Cerebellar nuclear complex (tissue), 1 donor: ENCODE measurements at places on chromosomes 4 and X.

- DNase-seq, result no peak
Measured at GRCh38 chrX:74292808-74293123, 11.2 kb upstream of the ZCCHC13 start.

GRCh38 chr4:56077676-56078075, 128.9 kb downstream of the CEP135 start:
- DNase-seq, result no peak

DNA sequence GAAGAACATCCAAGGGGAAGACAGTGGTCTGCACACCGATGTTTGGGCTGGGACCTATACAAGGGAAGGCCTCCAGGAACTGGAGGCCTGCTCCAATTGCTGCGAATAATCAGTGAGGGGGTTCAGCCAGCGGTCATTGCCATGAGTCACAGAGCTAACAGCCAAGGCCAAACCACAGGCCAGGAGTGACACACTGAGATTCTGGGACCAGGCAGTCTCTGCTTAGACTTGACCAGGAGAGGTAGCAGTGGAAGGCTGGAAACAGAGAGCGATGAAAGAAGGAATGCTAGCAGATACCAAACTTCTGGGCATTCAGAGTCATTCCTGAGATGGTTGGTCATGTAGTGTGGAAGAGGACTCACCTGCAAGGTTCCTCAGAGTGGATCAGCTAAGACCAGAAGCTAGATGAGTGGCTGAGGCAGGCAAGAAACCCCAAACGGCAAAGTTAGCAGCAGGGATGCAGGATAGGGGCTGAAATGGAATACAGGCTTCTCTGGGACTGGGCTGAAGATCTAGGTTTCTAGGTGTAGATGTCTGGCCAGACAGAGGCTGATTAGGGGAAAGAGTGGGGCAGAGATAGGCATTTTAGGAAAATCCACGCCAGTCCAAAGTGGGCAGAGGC, 54.7 kb downstream of the CNGA2 start:
- no peak for DNase-seq

- no peak for DNase-seq
Measured at GRCh38 chr4:140049849-140050637, 103.9 kb downstream of the MAML3 start.

- DNase-seq, result no peak
Measured at GRCh38 chrX:15366506-15367352, 17.5 kb downstream of the VEGFD start.

- DNase-seq, result no peak
Measured at GRCh38 chr4:134905061-134905460, 703.5 kb upstream of the PABPC4L start.

DNA sequence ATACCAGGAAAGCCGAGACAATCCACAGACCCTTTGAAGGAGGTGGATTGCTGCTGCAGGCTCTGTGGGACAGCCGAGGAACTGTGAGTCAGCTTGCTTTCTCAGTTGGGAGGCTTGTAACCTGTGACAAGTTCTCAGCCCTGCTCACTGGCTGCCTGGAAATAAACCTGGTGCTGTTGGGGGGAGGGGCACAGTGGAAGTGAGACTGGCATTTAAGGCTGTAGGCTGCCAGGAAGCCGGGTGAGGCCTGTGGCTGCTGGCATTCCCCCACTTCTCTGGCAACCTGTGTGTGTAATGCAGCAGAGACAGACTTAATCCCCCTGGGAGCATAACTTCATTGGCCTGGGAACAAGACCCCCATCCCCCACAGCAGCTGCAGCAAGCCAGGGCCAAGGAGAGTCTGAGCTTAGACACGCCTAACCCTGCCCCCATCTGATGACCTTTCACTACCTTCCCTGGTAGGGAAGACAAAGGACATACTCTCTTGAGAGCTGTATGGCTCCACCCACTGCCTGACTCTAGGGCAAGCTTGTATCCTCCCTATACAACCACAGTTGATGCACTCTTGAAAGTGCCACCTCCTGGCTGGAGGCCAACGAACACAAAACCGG, 64.1 kb downstream of the ALPK1 start:
- DNase-seq, result no peak

- no peak for DNase-seq
Measured at GRCh38 chrX:107776649-107777535, 641 bp upstream of the NCBP2L start.

DNA sequence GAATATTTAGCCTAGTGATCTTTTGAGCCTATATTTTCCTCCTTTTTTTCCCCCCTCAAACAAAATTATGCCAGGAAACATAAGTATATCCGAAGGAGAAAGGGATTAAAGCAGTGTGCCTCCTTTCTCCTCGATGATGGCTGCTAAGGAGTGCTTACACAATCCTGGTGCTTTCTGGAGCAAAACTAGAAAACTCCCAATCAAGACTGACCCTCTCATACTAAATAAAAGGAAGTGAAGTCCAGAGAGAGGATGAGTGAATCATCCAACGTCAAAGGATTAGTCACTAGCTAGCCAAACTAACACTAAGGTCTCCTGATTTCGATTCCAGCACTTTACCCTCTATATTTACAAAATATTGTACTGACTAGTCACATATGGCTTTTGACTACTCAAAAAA, 146.8 kb downstream of the PPP3CA start:
- DNase-seq, result no peak

DNA sequence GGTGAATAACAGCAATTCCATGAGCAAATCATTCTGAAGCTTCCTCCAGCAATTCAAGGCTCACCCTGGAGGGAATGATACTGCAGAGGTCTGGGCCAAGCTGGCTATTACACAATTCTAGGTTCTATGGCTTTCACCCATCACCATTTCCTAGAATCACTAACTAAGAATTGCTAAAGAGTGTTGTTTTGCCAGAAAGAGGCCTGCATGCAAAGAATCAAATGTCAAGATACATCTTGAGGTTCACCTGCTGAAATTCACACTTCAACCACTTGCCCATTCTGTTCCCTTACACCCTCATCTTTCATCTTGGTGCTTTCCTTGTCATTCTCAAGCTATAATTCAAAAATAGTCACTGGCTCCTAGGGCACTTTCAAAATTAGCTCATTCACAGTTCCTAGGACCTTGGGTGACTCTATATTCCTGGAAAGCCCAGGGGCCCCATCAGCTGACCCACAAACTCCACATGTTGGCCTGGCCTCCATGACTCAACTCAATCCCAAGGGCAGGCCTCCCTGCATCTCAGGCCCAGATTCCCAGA, 7.0 kb downstream of the APBB2 start:
- no peak for DNase-seq

GRCh38 chr4:48546336-48546735, 56.3 kb downstream of the ZAR1 start:
- no peak for DNase-seq

- no peak for DNase-seq
Measured at GRCh38 chrX:39499996-39500395, 597.8 kb downstream of the BCOR start.

DNA sequence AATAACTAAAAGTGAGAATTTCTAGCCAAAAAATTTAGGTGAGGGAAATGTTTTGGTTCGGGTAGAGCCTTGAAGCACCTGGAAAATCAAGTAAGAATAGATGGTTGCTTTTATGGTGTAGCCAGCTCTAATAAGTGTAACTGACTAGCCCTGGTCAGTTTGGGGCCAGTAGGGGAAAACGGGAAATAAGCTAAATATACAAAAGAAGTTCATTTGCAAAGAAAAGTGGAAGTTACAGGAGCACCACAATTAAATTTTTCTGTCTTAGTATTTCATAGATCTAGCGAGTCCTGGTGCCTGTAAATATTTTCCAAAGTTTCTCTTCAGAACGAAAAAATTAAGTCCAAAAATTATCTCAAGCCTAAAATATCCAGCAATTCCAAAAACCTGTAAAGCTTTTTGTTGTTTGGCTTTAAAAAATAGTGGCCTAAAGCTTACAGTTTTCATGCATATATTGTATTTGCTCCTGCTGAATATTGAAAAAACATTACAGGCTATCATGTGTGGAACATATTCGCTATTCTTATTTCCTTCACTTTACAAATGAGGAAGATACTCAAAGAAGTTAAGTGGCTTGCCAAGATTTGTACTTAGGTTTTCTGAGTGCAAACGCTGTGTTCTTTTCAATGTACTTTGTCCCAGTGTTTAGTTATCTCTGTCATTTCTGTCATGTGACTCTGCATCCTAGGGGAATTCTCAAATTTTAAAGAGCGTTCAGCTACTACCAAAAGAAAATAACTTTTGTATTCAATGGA, 7.3 kb upstream of the PTPN13 start:
- no peak for DNase-seq

DNA sequence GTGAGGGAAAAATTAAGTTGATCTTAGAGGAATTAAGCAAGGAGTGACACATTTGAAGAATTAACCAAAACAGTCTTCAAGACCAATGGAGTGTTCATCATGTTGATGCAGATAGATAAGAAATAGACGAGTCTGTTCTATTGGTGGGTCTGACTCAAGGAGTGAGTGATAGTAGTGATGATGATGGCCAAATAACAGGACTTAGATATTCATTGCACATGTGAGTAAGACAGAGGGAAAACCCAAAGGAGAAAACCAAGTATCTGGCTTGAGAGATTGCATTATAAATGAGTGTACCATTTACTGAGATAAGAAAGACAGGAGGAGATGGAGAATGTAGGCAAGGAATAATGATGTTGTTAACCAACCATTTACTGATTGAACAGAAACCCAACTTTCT, 321.3 kb downstream of the ADGRL3 start:
- no peak for DNase-seq

DNA sequence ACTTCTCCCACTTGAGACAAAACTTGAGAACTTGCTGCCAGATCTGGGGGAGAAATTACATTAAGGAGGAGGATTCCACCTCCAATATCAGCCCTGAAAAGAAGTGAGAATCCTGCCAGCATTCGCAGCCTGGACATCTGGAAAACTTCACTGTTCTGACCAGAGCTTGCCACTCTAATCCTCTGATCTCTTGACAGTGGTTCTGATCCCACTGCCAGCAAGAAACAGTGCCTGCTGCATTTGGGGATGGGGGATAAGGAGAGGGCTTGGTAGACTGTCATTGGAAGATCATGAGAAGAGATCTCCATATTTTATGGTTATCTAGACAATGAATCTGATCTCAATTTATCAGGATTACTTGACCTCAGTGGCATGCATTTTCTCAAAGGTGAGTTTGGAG, 49.8 kb upstream of the TMEM33 start:
- DNase-seq, result no peak

GRCh38 chrX:105314458-105314857, 94.0 kb upstream of the TEX13A start:
- DNase-seq, result no peak

DNA sequence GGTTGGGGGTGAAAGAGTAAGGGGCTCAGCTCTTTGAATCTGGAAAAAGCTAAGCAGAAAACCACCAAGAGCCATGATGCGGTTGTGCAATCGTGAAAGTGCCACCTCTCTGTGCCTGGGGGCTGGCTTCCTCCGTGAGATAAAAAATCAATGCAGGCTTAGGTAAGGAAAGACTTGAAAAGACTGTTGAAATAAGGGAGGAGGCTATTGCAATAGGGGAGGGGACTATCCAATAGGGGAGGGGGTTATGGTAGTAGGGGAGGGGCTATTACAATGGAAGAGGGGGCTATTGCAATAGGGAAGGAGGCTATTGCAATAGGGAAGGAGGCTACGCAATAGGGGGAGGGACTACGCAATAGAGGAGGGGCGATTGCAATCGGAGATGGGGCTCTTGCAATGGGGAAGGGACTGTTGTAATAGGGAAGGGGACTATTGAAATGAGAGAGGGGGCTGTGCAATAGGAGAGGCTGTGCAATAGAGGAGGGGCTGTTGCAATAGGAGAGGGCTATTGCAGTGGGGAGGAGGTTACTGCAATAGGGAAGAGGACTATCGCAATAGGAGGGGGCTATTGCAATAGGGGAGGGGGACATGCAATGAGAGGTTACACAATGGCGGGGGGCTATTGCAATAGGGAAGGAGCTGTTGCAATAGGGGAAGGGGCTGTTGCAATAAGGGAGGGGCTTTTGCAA, 162.3 kb upstream of the PSAPL1 start:
- DNase-seq, result no peak

- no peak for DNase-seq
Measured at GRCh38 chrX:137428221-137428661, 137.7 kb upstream of the ZIC3 start.

- no peak for DNase-seq
Measured at GRCh38 chr4:94826206-94826605, 68.5 kb downstream of the BMPR1B start.

DNA sequence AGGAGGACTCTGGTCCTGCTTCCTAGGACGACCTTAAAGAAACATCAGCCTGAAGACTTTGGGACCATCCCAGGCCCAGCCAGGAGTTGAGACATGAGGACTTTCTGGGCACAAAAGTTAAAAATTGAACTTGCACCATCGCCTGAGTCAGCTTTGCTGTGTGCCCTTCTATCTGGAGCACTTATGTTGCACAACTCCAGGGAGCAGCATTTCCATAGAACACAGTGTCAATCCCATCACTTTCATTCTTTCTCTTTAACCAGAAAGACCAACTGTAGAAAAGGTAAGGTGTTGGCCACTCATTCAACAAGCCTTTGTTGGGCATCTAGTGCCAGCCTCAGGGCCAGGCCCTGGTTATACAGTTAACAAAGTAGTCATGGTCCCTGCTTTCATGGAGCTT, 8.6 kb upstream of the CLDN24 start:
- no peak for DNase-seq

DNA sequence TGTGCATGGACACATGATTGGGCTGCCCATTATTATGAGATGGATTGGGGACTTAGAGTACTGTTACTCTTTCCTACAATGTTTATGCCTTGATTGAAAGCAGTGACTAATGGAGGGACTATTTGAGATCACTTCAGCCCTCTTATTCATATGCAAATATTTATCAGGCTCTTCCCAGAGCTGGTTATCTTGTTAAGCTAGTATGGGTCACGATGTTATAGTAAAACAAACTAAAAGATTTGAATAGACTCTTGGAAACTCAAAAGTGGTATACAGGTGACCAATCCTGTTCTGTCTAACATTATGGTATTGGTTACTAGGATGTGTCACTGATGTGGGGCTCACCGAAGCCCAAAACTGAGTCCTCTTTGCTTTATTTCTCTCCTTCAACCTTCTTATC, 306.2 kb upstream of the CASK start:
- DNase-seq, result no peak

- DNase-seq, result no peak
Measured at GRCh38 chr4:40308528-40309122, 26.5 kb upstream of the CHRNA9 start.

DNA sequence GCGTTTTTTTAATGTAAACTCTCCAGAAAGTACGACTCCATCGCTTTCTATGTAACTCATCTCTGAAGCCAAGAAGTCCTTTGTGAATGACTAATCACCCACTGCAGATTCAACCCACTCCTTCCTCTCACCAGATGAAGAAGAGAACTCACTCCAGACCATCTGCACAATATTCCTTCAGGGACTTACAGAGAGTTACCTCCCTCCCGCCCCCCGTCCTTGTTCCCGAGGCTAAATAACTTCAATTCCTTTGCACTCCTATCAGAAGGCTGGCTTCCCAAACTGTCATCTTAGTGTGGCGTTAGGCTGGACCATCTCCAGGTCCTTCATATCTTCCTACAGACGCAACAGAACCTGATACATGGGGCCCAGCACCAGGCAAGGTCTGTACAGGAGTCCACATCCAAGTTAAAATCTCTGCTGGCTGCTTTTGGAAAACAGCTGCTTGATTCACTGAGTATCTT, 82.4 kb downstream of the AFAP1 start:
- no peak for DNase-seq

- DNase-seq, result no peak
Measured at GRCh38 chrX:39731735-39732134, 366.0 kb downstream of the BCOR start.
